ENCODE measurements at places on chromosomes 6 and 20. TPM values are rescaled to one million over a fixed set of nuclear protein-coding genes. Genes with fewer than 3 reads are reported as not detected.

- DNase-seq: no peak
Observed at GRCh38 chr20:57481281-57481711, 43.6 kb downstream of the CTCFL start.

DNA sequence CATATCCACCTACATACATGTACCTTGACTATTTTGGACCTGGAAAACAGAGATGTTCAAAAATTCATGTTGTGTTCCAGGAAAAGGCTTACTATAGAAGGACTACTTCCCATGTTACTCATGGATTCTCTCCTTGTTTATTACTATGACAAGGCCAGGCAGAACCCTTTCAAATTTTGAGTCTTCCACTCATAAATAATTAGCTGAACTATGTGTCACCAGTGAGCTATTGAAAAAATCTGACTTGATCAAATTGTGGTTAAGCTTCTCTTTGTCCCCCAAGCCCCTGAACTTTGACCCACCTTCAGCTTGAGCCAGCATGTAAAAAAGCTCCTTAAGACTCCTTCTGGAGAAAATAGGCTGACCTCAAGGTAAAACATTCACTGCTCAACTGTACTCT lies 1142.8 kb upstream of the EYS start:
- no peak for DNase-seq

DNA sequence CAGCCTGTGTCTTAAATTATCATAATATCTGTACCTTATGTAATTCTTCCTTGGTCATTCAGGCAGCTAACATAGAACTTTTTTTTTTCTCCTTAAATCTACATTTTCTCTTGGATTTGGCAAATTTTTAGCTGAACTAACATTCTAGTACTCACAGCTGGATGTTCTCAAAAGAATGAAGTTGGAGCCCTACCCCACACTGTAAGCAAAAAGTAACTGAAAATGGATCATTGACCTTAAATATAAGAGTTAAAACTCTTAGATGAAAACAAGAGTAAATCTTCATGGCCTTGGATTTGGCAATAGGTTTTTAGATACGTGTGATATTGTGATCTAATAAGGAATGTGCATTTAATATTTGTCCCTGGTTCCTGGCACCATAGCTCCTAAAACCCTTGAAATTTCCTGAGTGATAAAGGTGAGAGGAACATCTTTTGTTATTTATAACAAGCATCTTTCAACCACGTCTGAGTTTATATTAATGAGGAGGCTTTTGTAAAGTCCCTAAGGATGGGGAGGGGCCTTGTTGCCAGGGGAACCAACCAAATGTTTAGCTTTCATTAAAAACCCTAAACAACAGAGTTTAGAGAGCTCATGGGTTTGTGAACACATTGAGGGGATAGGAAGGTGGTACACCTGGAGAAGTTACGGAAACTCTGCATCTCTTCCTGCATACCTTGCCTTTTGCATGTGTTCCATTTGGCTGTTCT lies 106.1 kb upstream of the ADGRF4 start:
- DNase-seq: no peak

DNA sequence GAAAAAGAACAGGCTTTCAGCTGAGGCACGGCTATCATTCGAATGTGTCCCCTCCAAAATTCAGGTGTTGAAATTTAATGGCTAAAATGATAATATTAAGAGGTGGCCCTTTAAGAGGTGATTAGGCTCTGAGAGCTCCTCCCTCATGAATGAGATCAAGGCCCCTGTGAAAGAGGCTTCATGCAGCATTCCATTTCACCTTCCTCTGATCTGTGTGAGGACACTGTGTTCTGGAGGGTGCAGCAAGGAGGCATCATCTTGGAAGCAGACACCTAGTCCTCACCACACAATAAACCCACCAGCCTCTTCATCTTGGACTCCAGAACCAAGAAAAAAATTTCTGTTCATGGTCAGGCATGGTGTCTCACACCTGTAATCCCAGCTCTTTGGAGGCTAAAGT lies 56.4 kb downstream of the PPP1R14C start:
- no peak for DNase-seq

RIMS1 gene
- total RNA-seq: not detected

CST2 gene
- total RNA-seq: not detected

GRCh38 chr6:167342879-167343610 lies 18.2 kb downstream of the TTLL2 start:
- no peak for DNase-seq

CCM2L gene
- not detected for total RNA-seq

GRCh38 chr6:137856138-137856898 lies 10.7 kb upstream of the TNFAIP3 start:
- DNase-seq: no peak

DNA sequence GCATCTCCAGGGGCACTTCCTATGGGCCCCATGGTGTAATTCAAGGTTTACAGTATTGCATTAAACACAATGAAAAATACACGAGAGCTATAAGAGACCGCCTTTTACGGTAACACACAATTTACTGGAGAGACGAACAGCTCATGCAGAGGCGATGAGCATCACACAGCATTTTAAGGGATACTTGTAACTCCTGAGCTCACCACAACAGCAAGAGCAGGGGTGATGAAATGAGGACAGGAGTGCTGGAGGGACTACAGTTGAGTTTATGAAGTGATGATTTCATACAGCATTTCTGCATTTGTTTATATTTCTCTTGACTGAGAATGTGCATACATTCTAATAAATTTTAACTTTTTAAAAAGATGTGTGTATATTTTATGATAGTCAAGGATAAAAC lies 113.9 kb downstream of the WDR27 start:
- no peak for DNase-seq

GRCh38 chr20:48959899-48960550 lies 38.5 kb downstream of the ARFGEF2 start:
- DNase-seq: no peak

LSM14B gene
- 39.9 TPM for total RNA-seq

EYA4 gene
- total RNA-seq: not detected

DNA sequence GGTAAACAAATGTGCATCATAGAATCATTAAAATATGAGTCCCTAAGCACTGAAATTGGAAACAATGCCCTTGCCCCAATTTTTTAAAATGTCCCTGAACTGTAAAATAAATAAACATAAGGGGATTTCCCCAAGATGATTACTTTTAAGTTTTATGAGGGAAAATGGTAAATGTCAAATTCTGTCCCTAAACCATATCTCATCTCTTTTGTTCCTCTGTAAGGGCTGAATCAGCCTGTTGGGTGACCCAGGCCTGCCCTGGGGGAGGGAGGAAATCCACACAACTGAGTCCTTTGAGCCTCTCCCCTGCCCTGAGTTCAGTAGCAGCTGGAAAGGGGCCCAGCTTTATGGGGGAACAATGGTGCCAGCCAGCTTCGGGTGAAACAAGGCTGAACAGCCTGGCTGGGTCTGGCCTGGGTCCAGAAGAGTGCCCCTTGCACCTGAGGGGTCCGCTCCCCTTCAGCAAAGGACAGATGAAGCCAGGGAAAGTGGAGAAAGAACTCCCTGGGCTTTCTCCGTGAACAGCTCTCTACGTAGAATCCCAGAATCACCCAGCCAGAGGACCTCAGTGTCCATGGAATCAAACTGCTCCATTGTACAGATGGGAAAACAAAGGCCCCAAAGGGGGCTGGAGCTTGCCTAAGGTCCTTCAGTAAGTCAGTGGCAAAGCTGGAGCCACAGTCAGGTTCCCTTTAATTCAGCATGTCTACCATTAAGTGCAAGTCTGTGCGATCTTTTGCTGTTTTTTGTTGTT lies 28.2 kb upstream of the ITCH start:
- DNase-seq: peak; percentile 74

DNA sequence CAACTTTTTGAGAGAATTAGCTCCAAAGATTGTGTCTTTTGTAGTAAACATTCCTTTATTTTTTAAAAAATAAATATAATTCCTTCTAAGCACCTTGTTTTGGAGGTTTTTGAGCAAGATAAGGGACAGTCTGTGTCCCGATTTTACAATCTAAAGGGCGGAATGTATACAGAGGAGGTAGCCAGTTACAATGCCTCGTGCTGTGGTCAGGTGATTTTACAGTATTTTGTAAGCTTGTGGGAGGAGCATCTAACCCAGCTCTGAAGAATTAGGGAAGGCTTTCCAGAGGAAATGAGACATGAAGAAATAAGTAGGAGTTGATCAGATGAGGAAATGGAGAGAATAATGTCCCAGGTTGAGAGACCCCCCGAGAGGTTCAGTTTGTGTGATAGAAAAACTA lies 1.3 kb downstream of the HINT3 start:
- DNase-seq: peak; percentile 63

- DNase-seq: no peak
Observed at GRCh38 chr20:12061466-12061865, 143.8 kb downstream of the BTBD3 start.

DNA sequence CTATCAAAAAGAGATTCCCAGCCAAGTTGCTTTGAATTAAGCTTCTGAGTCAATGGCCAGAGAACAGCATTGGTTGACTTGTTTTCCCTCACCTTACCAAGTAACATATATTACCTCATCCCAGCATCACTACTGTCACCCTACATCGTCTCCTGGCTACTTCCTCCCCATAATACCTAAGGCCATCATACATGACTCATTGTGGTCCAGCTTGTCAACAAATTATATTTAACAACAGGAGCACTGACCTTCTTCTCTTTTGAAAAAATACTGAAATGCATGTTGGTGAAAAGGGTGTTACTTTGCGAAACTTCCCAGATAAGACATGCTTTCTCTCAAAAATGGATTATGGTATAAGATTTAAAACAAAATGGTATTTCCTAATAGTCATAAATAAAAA lies 106.9 kb downstream of the TBX18 start:
- DNase-seq: peak; percentile 58

THBS2 gene
- 90.8 TPM for total RNA-seq

SERPINB1 gene
- 25.1 TPM for total RNA-seq

GRCh38 chr6:626236-626635 lies 30.7 kb downstream of the HUS1B start:
- DNase-seq: peak; percentile 31

- no peak for DNase-seq
Observed at GRCh38 chr6:33765368-33765767, 18.7 kb upstream of the IP6K3 start.

TAAR2 gene
- not detected for total RNA-seq

- DNase-seq: peak; percentile 81
Observed at GRCh38 chr6:35148167-35148741, 7.1 kb upstream of the TCP11 start.

OR2J3 gene
- not detected for total RNA-seq

MYLK4 gene
- total RNA-seq: 0.29 TPM

ADGRF5 gene
- 0.20 TPM for total RNA-seq

TTK gene
- 146 TPM for total RNA-seq

DNA sequence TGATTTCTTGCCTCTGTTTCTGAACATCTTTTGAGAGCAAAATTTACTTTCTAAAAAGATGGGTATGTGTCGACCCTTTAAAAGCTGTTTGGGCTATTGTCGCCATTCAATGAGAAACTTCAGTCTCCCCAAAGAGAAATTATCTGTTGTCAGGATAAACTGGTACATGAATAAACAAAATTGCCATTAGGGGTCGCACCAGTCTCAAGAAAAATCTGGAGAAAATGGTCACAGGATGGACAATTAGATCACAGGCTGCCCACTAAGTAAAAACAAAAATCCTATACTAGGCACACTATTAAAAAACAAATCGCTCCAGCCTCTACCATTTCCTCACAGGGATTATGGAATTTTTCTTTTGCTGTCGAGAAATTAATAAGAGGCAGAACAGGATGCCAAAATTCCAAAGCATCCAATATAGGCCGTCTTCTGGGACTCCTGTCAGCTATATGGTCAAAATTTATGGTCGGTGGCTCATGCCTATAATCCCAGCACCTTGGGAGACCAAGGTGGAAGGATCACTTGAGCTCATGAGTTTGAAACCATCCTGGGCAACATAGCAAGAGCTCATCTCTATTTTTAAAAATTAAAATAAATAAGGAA lies 5.5 kb upstream of the HLA-E start:
- peak; percentile 69 for DNase-seq

DNA sequence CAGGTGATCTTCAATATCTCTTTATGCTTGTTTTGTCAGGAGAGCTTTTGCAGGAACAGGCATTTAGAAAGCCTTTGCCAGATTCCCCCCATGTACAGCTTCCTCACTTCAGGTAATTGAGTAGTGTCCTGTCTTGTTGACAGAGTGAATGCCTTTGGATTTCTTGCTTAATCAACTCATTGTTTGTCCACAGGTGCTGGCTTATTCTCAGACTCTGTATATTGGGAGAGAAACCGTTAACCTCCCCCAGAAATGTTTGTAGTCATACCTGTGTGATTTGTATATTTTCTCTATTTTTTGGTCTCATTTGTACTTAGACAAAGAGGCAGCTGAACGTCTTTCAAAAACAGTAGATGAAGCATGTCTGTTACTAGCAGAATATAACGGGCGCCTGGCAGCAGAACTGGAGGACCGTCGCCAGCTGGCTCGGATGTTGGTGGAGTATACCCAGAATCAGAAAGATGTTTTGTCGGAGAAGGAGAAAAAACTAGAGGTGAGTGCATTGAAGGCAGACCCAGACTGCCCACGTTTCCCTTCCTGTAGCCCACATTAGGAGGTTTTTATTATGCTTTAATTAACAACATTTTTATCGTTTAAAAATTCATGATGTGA lies 32.3 kb downstream of the RPRD1B start:
- no peak for DNase-seq

- DNase-seq: no peak
Observed at GRCh38 chr6:128606611-128607010, 86.2 kb upstream of the PTPRK start.

ACTL10 gene
- 0.49 TPM for total RNA-seq

C6orf132 gene
- total RNA-seq: not detected

- peak; percentile 76 for DNase-seq
Observed at GRCh38 chr6:15897063-15897876, 231.6 kb upstream of the MYLIP start.

KCNG1 gene
- total RNA-seq: 17.9 TPM

DNA sequence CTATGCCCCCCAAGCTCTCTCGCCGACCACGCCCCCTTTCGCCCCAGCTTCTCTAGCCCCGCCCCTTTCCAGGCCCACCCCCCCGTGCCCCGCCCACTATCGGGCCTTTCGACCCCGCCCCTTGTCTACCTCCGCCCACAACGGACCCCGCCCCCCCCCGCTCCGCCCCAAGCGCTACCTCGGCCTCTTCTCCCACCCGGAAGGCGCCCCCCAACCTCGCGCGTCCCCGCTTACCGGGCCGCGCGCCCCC lies 200 bp downstream of the ZBTB22 start:
- DNase-seq: no peak

DNA sequence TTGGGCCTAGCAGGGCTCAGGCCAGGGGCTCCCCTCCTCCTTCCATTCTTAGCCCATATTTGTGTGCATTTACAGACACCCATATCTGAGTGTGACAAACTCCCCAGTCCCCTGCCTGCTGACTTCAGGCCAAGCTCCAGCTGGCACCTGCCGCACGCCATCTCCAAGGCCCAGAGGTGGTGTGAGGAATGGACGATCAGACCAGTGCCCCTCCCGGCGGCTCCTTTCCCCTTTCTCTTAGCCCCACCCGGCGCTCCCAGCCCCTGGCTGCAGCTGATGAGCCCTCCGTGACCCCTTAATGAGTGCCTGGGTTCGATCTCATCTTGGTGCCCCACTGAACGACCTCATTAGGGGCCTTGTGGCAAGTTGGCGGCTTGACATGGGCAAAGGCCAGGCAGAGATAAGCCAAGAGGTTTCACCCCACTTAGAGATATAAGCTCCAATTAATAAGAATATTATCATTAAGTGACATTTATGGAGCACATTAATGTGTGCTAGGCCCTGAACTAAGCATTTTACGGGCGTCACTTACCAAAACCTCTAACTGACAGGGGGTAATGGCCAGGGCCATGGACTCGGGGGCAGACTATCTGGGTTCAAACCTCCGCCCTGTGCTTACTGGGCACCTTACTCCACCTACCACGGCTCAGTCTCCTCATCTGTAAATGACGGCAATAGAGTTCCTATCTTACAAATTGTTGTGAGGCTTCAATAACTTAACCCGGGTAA lies 17.5 kb downstream of the ADA start:
- DNase-seq: no peak
